ENCODE measurements at places on chromosomes 5 and 9.

DNA sequence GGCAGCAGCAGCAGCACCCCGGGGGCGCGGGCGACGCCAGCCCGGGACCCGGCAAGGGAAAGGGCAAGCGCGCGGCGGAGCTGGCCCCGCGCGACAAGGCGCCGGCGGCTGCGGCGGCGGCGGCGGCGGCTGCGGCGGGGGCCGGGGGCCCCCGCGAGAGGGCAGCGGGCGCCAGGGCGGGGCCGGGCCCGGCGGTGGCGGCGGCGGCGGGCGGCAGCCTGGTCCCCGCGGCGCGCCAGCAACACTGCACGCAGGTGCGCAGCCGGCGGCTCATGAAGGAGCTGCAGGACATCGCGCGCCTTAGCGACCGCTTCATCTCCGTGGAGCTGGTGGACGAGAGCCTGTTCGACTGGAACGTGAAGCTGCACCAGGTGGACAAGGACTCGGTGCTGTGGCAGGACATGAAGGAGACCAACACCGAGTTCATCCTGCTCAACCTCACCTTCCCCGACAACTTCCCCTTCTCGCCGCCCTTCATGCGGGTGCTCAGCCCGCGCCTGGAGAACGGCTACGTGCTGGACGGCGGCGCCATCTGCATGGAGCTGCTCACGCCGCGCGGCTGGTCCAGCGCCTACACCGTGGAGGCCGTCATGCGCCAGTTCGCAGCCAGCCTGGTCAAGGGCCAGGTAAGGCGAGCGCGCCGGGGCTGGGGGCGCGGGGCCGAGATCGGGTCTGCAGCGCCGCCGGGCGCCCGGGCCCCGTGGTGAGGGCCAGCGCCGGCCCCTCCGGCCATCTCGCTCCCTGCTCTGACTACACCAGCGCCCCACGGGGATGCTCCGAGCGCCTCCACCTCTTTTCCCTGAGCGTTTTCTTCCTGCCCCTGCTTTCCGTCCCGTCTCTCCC lies at the start of gene UBE2QL1:
UBE2QL1 (plus strand) TSS at position 238 of the 843 bp plus-strand sequence; CDS start at position 273, 35 bp downstream.
- no peak within 1 kb of the TSS for H3K27ac ChIP-seq
- H3K4me3 ChIP-seq, result peak within 1 kb of the TSS; percentile 37
- peak; percentile 1 for DNase-seq
- H3K4me1 ChIP-seq, result peaks cover 5% of the 10 kb centered on the region
- peaks cover 63% of the 10 kb centered on the region for H3K27me3 ChIP-seq
- H3K36me3 ChIP-seq, result no peaks in the 10 kb centered on the region

DNA sequence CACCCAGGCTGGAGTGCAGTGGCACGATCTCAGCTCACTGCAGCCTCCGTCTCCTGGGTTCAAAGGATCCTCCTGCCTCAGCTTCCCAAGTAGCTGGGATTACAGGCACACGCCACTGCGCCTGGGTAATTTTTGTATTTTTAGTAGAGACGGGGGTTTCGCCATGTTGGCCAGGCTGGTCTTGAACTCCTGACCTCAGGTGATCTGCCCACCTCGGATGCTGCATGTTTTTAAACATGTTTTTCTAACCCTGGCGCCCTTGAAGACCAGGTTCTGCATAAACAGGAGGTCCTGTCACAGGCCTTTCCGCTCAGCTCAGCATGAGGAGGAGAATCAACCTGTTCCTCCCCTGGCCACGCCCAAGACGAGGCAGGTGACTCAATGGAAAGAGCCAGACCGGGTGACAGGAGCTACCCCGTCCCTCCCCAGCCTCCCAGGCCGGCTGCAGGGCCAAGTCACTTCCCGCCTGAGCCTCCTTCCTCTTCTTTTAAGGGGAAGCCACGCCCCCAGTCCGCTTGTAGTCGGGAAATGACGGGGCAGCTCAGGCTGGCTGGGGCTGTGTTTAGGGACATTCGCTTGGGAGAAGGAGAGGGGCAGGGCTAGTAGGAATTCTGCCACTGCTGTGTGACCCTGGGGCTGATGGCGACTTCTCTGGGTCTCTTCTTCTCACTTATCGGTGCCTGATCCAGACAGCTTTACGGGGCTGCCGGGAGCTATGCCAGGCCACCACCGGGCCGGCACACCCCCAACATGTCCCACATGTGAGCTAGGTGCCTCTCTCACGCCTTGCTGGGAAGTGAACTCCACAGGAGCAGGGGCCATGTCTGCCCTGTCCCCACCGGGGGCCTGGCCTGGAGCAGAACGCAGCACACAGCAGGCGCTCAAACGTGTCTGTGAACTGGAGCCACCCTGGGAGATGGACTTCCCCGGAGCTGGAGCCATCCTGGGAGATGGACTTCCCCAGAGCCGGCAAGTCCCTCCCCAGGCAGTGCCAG lies 6.1 kb downstream of the NOTCH1 start:
- no peaks in the 10 kb centered on the region for H3K27me3 ChIP-seq
- H3K4me3 ChIP-seq, result no peak overlapping the region
- no peak overlapping the region for H3K27ac ChIP-seq
- peaks cover 27% of the 10 kb centered on the region for H3K4me1 ChIP-seq
- no peaks in the 10 kb centered on the region for H3K36me3 ChIP-seq

DNA sequence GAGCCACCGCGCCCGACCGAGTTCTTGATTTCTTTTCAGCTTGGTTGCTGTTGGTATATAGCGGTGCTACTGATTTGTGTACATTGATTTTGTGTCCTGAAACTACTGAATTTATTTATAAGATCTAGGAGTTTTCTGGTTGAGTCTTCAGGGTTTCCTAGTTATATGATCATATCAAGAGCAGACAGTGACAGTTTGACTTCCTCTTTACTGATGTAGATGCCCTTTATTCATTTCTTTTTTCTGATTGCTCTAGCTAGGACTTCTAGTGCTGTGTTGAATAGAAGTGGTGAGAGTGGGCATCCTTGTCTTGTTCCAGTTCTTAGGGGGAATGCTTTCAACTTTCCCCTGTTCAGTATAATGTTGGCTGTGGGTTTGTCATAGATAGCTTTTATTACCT lies 17.4 kb upstream of the LRRC19 start:
- no peaks in the 10 kb centered on the region for H3K27me3 ChIP-seq
- DNase-seq, result no peak
- H3K27ac ChIP-seq, result no peak overlapping the region
- no peaks in the 10 kb centered on the region for H3K4me1 ChIP-seq
- H3K4me3 ChIP-seq, result no peak overlapping the region

DNA sequence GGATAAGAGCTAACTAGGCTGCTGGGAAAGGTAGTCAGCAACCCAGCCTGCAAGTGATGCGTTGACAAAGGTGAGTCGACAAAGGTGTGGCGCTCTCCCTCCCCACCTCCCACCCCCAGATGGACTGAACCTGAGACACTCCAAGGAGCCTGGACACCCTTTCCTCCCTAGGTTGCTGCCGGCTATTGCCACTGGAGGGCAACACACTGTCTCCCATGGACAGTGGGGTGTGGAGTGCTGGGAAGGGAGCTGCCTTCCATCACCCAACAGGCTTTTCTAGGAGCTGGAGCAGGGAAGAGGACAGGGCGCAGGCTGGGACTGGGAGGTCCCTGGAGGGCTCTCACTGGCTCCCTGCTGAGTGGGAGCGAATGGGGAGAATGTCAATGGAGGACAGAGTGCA lies 75.4 kb upstream of the ARAP3 start:
- H3K27me3 ChIP-seq, result peaks cover 94% of the 10 kb centered on the region
- no peaks in the 10 kb centered on the region for H3K36me3 ChIP-seq
- H3K4me1 ChIP-seq, result peaks cover 5% of the 10 kb centered on the region
- H3K27ac ChIP-seq, result no peak overlapping the region
- DNase-seq, result peak; percentile 52
- H3K4me3 ChIP-seq, result no peak overlapping the region

- H3K4me3 ChIP-seq, result no peak overlapping the region
- H3K27ac ChIP-seq, result no peak overlapping the region
- H3K27me3 ChIP-seq, result no peaks in the 10 kb centered on the region
- no peak for DNase-seq
- H3K36me3 ChIP-seq, result no peaks in the 10 kb centered on the region
These were observed 62.4 kb downstream of the GRIA1 start for GRCh38 chr5:153552886-153553285.

DNA sequence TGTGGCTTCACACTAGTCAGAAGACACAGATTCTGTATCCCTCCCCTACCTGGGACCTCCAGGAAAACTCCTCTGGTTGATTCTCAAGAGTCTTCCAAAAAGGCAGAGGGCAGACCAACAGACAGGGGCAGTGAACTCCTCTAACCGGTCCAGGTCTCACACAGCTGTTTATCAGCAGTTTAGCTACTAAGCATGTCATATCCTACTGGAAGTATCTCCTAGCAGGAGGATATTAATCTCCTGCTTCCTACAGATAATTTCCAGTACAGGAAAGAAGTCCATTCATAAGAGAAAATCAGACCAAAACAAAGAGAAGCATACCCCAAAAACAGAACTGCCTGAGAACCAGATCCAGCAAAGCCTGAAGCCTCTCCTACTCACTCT lies 64.3 kb downstream of the DTWD2 start:
- DNase-seq, result no peak
- no peaks in the 10 kb centered on the region for H3K4me1 ChIP-seq
- H3K36me3 ChIP-seq, result no peaks in the 10 kb centered on the region
- no peaks in the 10 kb centered on the region for H3K27me3 ChIP-seq
- no peak overlapping the region for H3K4me3 ChIP-seq
- H3K27ac ChIP-seq, result no peak overlapping the region

GRCh38 chr9:80383331-80383730 lies 811.6 kb downstream of the TLE4 start:
- H3K27ac ChIP-seq, result no peak overlapping the region
- DNase-seq, result no peak
- no peaks in the 10 kb centered on the region for H3K4me1 ChIP-seq
- no peak overlapping the region for H3K4me3 ChIP-seq
- H3K36me3 ChIP-seq, result no peaks in the 10 kb centered on the region

- H3K27ac ChIP-seq, result no peak overlapping the region
- no peak overlapping the region for H3K4me3 ChIP-seq
- H3K27me3 ChIP-seq, result no peaks in the 10 kb centered on the region
- DNase-seq, result peak; percentile 60
- peaks cover 3% of the 10 kb centered on the region for H3K4me1 ChIP-seq
- H3K36me3 ChIP-seq, result peaks cover 28% of the 10 kb centered on the region
These were observed 10.6 kb downstream of the SPINK4 start for GRCh38 chr9:33250458-33250995.

DNA sequence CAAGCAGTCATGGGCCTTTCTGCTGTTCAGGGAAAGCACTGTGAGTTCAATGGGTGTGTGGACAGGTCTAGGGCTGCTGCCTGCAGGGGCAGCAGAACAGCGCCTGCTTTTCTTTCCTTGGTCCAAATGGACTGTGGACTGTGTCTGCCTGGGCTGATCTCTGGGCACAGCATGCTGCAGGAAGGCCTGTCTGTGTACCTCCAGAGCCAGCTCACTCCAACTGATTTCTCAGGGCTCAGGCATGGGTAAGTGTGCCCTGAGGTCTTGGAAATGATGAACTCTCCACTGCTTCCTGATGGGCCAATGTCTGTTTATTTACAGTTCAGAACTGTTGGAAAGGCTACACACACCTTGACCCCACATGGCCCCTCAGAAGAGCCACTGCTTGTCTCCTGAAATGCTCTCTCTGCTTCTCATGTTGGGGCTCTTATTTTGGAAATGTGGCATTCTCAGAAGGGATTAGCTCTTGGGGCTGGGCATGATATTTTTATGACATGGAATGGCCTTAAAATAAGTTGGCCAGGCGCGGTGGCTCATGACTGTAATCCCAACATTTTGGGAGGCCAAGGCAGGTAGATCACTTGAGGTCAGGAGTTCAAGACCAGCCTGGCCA lies 27.0 kb downstream of the SLC22A4 start:
- H3K36me3 ChIP-seq, result peaks cover 13% of the 10 kb centered on the region
- no peaks in the 10 kb centered on the region for H3K27me3 ChIP-seq
- peaks cover 12% of the 10 kb centered on the region for H3K4me1 ChIP-seq

DNA sequence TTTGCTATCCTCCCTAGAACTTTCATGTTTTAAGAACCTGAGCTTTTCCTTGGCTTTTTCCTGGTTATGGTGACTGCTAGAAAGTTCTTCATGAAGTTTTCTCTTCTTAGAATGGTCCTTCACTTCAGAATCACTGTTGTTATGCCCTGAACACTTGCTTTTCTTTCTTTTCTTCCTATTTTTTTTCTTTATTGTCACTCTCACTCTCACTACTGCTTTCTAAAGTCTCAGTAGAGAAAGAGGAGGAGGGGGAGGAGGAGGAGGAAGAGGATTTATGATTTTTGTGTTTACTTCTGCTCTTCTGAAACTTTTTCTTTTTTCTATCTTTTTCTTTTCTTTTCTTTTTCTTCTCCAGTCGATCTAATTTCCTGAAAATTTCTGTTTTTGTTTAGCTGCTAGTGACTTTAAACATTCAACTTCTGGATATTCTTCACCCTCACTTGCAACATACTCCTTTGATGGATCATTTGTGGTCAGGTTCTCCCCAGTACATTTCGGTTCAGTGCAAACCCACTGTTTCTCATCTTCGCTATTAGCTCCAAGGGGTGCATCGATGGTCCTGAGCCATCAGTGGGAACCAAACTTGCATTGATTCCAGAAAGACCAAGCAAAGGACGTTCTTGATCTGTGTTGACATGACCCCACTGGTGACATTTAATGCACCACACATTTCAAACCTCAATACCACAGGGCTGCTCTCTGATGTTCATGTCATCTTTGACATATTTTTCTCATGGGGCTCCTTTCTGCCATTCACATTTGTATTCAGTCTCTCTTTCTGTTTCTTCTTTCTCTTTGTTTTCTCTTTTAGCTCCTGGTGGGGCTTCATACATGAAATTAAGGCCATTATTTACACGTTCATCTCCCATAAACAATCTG lies 81.6 kb upstream of the HAND1 start:
- DNase-seq, result no peak
- H3K4me3 ChIP-seq, result no peak overlapping the region
- H3K27ac ChIP-seq, result no peak overlapping the region
- no peaks in the 10 kb centered on the region for H3K36me3 ChIP-seq
- H3K4me1 ChIP-seq, result no peaks in the 10 kb centered on the region

GRCh38 chr9:105067895-105068580 lies 140.1 kb upstream of the ABCA1 start:
- H3K27me3 ChIP-seq, result no peaks in the 10 kb centered on the region
- H3K4me1 ChIP-seq, result peaks cover 26% of the 10 kb centered on the region
- no peaks in the 10 kb centered on the region for H3K36me3 ChIP-seq
- no peak overlapping the region for H3K4me3 ChIP-seq

GRCh38 chr9:130345897-130346385 lies 80.4 kb downstream of the HMCN2 start:
- H3K4me3 ChIP-seq, result no peak overlapping the region
- H3K27me3 ChIP-seq, result peaks cover 37% of the 10 kb centered on the region
- H3K4me1 ChIP-seq, result peaks cover 8% of the 10 kb centered on the region
- no peak for DNase-seq
- H3K36me3 ChIP-seq, result no peaks in the 10 kb centered on the region

GRCh38 chr9:130971294-130971849 lies 32.3 kb upstream of the FIBCD1 start:
- H3K4me3 ChIP-seq, result no peak overlapping the region
- no peaks in the 10 kb centered on the region for H3K36me3 ChIP-seq
- no peak overlapping the region for H3K27ac ChIP-seq
- DNase-seq, result no peak
- H3K4me1 ChIP-seq, result no peaks in the 10 kb centered on the region

GRCh38 chr5:123455640-123456039 lies 32.4 kb upstream of the CEP120 start:
- H3K4me3 ChIP-seq, result no peak overlapping the region
- DNase-seq, result no peak
- H3K4me1 ChIP-seq, result no peaks in the 10 kb centered on the region
- no peaks in the 10 kb centered on the region for H3K27me3 ChIP-seq

Measured in mesenchymal stem cell (in vitro differentiated cells and primary cell).